ENCODE measurements at places on chromosomes 7 and 10.

DNA sequence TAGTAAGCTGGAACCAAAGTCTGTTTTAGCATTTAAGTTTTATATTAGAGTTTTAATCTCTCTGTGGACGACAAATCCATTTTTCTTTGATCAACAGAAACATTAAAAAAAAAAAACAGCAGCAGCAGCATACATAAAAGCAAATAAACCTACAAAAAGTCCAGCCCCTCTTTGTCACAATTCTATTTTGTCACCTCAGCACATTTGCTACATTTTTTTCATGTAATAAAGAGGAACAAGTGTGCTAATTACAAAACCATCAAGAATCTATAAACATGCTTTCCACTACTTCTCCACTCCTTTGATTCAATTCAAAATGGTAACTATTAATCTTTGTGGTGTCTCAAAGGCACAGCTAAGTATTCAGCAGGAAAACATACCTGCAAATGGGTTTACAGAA, 259.8 kb upstream of the GNAI1 start:
- DNase-seq: no peak

DNA sequence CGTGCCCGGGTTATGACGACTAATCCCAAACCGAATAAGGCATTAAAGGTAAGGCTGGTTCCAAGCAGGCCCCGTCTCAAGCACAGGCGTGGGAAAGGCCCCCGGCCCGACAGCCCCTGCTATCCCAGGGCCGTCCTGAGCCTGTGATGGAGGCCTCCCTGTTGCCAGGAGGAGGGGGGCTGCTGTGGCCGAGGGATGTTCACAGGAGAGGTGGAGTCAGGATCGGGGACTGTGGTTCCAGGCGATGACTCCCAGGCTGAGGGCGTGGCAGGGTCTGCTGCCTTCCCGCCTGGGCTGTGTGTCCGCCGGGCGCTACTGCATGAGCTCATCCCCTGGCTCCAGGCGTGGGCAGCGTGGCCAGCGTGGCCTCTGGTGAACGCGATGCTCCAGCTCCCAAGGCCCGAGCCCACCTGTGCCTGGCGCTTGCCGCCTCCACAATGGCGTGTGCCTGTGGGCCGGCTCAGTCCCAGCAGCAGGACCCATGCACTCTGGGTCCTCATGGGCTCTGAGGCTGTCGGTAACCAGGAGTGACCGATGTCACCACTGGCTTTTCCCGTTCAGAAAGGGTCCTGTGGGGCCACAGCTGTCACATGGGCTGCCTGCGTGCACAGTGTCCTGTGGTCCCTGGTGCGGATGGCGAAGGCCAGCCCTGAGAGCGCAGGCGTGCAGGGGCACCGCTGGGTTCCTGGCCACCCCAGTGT, 8.8 kb downstream of the MAFK start:
- peak; percentile 64 for DNase-seq

DNA sequence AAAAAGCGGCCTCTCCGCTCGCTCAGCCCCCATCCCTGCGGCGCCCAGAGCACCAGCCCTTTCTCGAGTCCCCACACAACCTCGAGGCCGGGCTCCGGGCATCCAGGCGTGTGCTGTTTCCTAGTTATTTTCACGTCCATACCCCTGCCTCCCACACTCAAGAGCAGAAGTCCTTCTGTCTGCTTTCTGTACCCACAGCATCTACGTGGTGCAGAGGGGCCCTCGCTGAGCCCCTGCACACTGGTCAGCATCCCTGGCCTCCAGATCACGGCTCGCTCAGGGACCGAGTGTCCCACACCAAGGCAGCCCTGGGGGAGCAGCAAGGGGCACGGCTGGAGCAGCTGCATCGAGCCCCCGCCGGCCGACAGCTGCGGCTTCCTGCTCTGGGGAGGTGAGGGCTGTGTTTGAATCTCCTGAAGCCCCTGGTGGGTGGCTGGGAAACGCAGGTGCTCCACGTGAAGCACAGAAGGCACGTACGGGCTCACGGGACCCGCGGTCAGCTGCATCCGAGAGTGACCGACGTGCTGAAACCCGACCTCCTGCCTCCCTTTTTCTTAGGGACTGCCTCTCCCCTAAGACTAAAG, 333.1 kb downstream of the DNAJB6 start:
- no peak for DNase-seq

DNA sequence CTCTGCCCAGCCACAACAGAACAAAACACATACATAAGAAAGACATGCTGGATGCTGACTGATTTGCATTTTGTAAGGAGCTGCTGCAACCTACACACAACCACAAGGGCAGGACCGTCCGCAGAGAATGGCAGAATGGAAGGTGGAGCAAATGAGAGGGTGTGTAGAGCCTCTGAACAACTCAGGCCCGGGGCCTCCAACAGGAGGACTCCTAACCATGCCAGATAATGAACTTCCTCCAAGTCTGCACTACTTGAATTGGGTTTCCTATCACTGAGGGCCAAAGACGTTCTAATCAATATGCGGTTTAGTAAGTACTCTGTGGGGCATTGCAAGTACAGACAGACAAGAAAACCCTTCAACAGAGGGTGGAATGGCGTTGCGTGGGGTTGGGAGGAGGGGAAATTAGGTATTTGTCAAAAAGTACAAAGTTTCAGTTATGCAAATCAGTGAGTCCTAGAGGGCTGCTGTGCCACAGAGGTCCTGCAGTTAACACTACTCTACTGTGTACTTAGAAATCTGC, 14.6 kb downstream of the VOPP1 start:
- DNase-seq: no peak

DNA sequence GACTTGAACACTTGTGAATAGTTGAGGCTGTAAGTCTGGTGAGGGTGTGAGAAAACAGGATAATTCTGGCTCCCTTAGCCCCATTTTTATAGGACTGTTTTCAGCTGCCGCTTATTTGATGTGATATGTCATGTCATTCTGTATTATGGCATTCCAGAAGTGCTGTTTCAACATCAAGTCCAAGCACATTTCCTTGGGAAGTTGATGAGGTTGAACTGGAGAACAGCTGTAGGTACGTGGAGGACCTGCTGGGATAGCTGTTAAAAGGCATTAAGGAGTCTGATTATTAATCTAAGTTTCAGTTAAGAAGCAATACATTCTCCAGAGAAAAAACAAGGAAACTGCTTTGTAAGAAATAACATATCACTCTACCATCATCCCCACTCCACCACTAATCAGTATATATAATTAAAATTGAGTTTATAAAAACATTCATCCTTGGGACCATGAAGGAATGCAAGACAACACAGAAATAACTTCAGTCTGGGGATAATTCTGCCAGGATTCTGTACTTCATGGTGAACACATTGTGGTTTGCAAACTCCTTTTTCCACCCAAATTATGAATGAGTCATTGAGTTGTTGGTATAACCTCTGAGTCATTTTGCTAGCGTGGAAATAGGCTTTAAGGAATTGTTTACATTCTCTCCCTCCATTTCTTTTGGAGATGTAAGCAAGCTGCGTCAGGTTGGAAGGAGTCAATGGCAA, 39.9 kb upstream of the TMEM229A start:
- DNase-seq: peak; percentile 93

GRCh38 chr7:92788559-92789183, 47.7 kb downstream of the CDK6 start:
- no peak for DNase-seq

DNA sequence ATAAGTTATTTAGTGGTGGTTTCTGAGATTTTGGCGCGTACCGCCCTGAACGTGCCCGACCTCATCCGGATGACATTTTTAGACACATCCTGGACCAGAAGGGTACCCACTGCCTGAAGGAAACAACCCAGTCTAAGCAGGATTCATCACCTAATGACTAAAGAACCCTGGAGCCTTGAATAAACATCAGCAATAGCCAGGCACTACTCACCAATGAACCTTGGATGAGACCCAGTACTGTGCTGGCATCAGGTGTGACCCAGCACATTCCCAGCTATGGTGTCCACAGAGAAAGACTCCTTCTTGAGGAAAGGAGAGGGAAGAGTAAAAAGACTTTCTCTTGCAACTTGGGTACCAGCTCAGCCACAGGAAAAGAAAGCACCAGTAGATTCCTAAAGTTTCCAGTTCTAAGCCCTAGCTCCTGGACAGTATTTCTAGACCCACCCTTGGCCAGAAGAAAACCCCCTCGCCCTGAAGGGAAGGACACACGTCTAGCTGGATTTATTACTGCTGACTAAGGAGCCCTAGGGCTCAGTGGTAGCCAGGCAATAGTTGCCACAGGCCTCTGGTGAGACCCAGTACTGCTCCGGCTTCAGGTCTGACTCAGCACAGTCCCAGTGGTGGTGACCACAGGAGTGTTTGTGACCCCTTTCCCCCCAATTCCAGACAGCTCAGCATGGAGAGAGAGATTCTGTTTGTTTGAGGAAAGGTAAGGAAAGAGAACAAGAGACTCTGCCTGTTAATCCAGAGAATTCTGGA, 32.5 kb downstream of the ZNF277 start:
- DNase-seq: no peak

DNA sequence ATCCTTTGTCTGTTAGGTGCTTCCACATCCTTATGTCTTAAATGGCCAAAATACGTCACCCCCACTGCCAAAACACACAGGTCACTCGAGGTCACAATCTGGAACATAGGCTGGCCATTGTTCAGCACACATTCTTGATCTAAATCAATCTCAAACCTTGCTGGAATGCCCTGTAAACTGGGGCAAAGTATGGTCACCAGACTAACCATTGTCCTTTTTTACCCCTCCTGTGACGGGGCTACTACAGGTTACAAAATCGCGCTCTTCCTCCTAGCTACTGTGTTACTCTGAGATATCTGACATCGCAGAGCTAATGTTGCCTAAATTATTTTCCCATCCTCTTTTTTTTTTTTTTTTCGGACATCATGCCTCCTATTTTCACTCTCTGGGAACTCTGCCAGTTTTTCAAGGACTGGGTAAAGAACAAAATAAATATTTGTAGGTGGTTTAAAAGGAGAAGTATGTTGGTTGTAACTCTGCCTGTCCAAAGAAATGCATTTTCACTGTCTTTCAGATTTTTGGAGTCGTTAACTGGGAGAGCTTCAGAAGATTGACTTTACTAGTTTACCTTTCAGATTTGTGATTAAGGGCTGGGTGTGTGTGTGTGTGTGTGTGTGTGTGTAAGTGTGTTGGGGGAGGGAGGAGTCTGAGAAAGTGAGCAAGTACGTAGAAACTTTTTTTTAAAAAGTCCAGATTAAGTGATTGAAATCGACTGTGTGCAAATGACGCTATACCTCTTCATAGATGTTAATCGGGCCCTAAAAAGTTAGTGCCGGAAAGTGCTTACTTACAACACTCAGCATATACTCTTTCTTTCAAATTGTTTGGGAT, 942 bp upstream of the KIAA1217 start:
- no peak for DNase-seq

All from fibroblast of villous mesenchyme (primary cell).